T1000 (cell line): ENCODE measurements at places on chromosomes 2 and 18.

DNA sequence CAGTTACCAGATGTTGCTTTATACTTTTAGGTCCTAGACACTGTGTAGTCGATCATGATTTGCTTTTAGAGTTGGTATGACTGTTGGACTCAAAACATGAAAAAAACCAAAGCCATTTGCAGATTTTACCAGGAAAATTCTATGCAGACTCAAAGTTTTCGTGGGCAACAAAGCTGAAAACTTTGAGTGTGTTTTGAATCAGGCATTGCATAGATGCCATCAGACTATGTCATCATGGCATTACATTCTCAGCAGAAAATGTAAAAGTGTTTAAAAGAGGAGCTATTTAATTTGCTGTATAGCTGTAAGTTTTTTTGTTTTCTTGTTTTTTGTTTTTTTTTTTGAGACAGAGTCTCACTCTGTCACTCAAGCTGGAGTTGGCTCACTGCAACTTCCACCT lies 43.5 kb upstream of the ELAC1 start:
- no peak for DNase-seq

DNA sequence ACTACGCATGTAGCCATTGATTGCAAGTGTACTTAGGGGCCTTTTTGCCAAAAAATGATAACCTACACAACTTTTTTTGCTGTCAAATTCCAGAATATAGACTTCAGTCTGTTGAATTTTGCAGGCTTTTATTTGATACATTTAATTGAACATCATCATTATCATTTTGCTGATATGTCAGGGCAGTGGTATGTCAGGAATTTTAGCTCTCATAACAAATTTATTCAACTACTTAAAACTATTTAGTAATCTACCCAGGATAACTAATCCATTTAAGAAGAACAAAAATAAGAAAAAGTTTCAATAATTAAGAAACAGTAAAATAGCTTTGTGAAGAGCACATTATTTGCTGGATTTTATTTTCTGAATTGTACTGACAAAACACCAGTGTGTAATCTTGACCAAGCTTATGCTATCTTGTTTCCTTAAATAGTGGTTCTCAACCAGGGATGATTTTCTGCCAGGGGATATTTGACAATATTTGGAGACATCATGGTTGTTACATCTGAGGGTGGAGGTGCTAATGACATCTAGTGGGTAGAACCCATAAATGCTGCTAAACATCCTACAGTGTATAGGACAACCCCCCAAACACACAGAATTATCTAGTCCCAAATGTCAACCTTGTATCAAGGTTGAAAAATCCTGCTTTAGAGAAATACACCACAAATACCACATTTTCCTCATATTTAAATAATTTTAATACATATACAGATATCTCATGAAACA lies 12.1 kb upstream of the TTN start:
- DNase-seq: no peak

- no peak for DNase-seq
Measured at GRCh38 chr18:51330148-51330547, 132.7 kb upstream of the MEX3C start.

DNA sequence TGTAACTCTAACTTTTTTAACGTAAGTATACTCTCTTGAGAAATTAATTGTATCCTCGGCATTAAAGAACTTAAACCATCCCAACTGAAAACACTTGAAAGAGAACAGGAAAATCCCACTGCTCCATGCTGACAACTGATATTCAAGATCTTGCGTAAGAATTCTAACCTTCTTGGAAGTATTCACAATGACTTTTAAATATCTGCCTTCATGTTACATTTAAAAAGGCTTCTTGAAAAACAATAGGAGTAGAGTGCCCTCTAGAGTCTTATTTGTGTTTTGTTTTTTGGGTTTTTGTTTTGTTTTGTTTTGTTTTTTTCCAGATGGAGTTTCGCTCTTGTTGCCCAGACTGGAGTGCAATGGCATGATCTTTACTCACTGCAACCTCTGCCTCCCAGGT lies 65.4 kb upstream of the DNAJC10 start:
- no peak for DNase-seq

GRCh38 chr18:3931013-3931315 lies 481.0 kb downstream of the TGIF1 start:
- DNase-seq: no peak

- DNase-seq: no peak
Measured at GRCh38 chr2:108458082-108458481, 9.1 kb downstream of the GCC2 start.

GRCh38 chr2:23468474-23469141 lies 83.6 kb downstream of the KLHL29 start:
- DNase-seq: no peak

DNA sequence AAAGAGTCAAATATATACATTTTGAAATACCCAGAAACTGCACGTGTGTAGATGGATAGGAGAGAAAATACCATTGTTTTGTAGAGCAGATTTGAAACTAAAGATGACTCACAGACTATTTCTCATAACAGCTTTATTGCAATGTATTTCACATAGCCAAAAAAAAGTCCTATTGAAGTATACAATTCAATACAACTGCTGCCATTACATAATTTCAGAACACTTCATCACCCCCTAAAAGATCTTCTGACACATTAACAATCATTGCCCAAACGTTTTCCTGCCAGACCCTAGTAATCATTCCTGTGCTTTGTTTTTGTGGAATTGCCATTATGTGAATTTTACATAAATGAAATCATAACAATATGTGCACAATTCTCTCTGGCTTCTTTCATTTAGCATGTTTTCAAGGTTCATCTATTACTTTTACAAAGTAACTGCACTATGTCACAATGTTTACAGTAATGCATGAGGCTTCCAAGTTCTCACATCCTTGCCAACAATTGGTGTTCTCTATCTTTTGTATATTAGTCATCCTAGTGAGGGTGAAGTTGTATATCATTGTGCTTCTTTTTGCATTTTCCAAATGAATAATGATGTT lies 378.6 kb upstream of the CWC22 start:
- no peak for DNase-seq

GRCh38 chr18:58268849-58269248 lies 224.8 kb downstream of the NEDD4L start:
- no peak for DNase-seq

- no peak for DNase-seq
Measured at GRCh38 chr2:86272111-86272510, 65.3 kb downstream of the REEP1 start.

DNA sequence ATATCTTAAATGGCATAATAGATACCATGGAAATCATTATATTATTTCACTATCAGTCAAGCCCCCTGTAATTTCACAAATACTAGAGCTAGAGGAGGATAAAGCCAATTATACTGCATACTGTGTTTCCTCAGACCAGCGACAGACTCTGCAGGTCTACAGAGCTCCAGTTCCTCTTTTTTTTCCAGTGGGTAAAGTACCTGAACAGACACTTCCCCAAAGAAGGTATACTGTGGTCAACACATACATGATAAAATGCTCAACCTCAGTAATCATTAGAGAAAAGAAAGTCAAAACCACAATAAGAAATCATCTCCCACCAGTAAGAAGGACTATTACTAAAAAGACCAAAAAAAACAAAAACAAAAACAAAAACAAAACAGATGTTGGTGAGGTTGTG lies 44.6 kb downstream of the SCN7A start:
- no peak for DNase-seq

- no peak for DNase-seq
Measured at GRCh38 chr2:160252278-160252887, 52.3 kb upstream of the ITGB6 start.

GRCh38 chr2:11873356-11874154 lies 127.1 kb downstream of the LPIN1 start:
- DNase-seq: no peak

DNA sequence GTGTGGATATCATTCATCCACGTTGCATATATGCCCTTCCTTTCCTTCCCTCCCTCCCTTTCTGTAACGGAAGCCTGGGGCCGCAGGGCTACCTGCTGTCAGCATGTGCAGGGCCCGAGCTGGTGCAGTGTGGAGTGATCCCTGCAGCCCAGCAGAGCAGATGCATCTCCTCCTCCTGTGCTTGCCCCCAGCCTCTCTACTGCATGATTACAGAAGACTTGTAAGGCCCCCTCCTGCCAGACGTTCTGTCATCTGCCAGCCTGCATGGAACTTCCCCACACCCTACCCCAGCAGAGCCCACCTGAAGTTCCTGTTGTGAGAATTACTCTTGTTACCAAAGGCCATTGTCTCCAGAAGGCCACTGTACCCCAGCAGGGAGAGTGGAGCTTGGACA lies 67.5 kb upstream of the FOSL2 start:
- DNase-seq: no peak

GRCh38 chr2:69163556-69163955 lies 150.6 kb downstream of the ANTXR1 start:
- no peak for DNase-seq

GRCh38 chr2:134282629-134283400 lies 28.9 kb downstream of the MGAT5 start:
- DNase-seq: no peak

DNA sequence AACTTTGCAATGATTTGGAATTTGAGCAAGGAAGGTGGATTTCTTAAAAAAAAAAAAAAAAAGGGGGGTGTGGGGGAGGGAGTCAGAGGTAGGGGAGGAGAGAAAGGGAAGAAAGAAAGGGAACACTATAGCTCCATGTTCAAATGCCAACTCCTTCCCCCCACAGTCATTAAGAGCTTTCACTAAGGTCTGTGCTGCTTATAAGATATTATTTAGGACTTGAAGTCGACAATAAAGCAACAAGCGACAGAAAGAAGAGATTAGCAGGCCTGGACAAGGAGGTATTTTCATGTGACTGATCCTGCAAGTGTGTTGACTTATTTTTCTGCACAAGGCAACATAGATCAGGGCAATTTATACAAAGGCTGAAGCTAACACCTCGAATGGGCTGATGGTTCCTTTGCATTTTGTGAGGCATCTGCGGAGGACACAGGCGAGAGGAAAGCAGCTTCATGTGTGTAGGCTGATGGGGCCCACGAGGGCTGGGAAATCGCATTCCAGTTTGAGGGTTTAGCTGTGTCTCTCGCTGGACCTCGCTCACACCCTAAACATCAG lies 382.0 kb downstream of the SOX11 start:
- no peak for DNase-seq

GRCh38 chr2:207318181-207318628 lies 152.5 kb upstream of the KLF7 start:
- no peak for DNase-seq

- no peak for DNase-seq
Measured at GRCh38 chr2:222842491-222843174, 18.2 kb upstream of the ACSL3 start.

DNA sequence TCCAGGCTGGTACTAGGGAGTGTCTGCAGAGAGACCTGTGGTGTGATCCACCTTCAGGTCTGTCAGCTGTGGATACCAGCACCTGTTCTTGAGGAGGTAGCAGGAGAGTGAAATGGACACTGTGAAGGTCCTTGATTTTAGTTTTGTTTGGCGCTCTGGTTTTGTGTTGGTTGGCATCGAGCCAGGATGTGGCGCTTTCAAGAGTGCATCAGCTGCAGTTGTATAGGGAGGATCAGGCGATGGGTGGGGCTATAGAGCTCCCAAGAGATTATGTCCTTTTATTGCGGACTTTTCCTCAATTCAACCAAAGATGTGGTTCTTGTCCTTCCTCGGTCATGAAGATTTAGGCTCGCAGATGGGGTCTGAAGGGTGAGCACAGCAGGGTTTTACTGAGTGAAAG lies 37.5 kb downstream of the SLC39A10 start:
- no peak for DNase-seq

- no peak for DNase-seq
Measured at GRCh38 chr2:143805666-143806065, 676.4 kb downstream of the ARHGAP15 start.

DNA sequence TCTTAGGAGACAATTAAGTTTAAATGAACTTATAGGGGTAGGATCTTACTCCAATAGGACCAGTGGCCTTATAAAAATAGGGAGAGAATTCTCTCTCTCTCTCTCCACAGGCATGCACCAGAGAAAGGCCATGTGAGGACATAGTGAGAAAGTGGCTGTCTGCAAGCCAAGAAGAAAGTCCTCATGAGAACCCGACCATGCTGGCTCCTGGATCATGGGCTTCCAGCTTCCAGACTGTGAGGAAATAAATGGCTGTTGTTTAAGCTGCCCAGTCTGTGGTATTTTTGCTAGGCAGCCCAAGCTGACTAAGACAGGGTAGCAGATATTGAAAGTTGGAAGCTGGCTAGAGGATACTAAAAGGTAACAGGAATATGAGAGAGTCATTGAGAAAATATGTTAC lies 454.0 kb downstream of the NBAS start:
- no peak for DNase-seq

DNA sequence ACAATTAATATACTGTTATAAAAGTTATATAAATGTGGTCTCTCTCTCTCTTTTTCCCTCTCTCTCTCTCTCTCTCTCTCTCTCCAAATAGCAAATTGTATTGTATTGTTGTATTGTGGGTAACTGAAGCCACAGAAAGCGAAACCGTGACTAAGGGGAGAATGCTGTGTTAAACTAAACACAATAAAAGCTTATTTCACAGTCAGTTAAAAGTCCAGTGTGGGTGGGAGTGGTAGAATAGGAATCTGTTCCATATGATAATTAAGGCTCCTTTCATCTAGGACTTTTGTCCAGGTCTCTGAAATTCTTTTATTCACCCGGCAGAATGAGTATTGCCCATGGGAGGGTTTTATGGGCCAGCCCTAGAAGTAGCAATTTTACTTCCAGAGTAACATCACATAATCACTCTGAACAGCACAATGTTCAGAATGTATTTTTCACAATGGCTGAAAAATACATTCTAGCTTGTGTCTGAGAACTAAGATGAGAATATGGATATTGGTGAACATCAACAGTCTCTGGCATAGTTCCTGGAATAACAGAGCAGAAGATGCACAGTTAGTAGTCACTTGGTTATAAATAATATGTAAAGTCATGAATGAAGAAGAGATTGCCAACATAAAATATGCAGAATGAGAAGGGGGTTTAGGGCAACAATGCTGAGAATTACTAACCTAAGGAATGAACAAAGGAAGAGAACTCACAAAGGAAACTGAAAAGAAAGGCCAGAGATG lies 399.1 kb downstream of the PLCL1 start:
- no peak for DNase-seq

DNA sequence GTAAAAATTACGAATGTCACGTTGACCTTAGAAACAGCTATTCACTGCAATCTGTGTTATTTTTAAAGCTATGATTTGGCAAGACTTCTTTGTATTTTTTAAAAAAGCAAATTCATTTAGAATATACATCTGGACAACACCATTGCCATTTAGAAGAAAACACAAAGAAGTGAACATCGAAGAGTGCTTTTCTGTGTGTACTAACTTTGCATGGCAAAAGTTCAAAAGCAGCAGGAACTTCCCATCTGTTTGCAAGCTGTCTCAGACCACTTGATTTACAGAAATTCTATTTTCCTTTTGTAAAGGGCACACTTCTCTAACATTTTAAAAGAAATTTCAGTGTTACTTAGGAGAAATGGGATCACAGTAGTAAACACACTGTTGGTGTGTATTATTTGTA lies 145.9 kb downstream of the CALCRL start:
- DNase-seq: no peak
